ENCODE measurements at places on chromosomes 3 and 15. TPM values are rescaled to one million over a fixed set of nuclear protein-coding genes. Genes with fewer than 3 reads are reported as not detected.

Gene PRR20G
- total RNA-seq = not detected

Gene SKOR1
- total RNA-seq = 0.25 TPM

Gene SERPINI2
- 0.74 TPM for total RNA-seq

Gene EOMES
- total RNA-seq = 7.1 TPM

Gene ATP8B4
- total RNA-seq = 4.4 TPM

Gene FGD5
- 3.4 TPM for total RNA-seq

Gene TRIM42
- total RNA-seq = not detected
